ENCODE measurements at places on chromosomes 13 and 19.
A peak's percentile ranks its signal among the peaks of the same experiment; 100 is the strongest.

- DNase-seq: no peak
These were observed 3.7 kb upstream of the ARHGEF7 start for GRCh38 chr13:111111376-111111937.

DNA sequence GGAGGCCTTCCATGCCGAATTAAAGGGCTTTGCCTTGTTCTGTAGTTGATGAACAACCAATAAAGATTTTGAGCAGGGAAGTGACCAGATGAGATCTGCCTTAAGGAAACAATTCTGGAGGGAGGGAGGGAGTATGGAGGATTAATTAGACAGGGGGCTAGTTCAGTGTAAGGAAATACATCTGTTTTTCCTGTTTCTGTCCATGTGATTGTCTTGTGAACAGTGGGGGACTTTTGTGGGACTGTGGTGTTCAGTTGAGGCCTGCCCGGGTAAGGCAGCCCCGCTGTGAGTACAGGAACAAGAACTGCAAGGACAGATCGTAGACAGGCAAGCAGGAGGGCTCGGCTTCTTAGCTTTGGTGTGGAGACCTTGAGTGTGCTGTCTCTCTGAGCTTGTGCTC lies 59.0 kb downstream of the DGKH start:
- DNase-seq: no peak

DNA sequence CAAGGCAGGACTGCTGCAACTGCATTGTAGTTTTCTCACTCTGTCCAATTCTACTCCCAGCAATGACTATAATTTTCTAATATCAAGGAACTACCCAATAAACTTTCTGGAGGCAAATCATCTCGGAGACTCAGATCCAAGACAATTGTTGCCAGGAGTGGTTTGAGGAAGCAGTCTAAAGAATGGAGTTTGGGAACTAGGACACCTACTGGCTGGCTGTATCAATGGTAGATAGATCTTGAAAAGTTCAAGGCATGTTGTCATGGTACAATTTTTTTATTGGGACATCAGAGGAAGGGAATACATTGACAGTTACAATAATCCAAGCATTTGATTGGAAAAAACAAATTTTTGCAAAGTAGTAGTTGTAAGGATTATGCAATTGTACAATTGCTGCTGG lies 648.3 kb upstream of the SLITRK6 start:
- no peak for DNase-seq

GRCh38 chr19:3881272-3882040 lies 971 bp downstream of the ATCAY start:
- DNase-seq: no peak

- DNase-seq: peak; percentile 31
These were observed 1054.4 kb upstream of the SPRY2 start for GRCh38 chr13:81395368-81395767.
